ENCODE measurements at places on chromosomes 11 and 22.

DNA sequence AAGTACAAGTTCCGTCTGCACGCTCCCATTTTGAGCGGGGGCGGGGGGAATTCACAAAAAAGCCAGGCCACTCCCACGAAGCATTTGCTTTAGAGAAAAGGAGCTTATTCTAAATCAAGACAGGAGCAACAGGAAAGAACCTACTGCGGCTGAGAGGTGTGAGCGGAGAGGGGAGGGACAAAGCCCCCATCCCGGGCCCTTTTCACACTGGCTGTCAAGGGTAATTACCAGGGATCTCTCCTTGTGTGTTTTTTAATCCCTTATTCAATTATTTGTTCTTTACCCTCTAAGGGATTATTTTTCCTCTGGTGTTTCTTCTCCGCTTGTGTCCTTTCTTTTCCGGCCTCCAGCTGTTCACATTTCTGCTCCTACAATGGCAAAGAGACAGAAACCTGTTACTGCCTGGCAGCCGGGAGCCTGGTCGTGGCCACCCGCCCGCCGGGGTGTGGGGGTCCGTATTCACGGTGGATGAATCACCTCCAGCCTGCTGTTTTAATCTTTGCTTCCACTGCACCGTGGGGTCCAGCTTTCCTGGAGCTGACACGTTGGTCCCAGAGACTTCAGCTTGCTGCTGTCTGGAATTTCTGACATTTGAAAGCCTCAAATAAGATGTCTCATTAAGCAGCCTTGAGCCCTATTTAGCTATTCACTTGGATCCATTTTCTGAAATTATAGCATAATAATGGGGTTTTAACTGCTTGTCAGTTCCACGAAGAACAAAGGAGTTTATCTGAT lies 61.4 kb upstream of the FADD start:
- no peak for DNase-seq

DNA sequence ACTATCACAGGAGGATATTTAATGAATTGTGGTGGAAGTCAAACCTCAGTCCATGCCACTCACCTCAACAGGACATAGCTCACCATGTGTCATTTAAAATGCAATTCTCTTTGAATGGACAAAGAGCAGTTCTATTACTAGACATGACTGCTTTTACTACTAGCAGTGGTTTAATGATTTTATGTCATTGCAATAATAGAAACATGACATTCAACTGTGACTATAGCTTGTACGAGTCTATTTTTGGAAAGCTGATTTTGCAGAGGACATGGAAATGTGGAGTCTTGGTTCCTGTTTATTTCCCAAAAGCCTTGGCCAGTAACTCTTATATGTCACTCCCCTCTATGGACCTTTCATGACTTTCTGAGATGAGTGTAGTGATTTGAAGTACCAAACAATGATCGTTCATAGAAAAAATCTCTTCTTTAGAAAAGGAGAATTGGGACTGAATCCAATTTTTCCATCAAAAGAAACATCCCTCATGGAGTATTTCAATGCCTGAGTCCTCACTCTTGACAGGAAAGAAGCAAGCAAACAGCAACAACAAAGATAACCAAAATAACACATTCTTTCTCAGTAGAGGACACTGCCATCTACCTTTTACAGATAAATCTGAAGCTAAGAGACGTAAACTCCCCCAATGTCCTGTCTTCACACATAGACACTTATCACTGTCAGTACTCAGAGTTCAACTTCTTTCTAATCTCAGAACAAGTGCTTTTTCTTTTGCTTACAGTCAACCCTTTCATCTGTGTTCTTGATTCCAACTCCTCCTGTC lies 233.4 kb downstream of the LRRC4C start:
- DNase-seq: no peak

DNA sequence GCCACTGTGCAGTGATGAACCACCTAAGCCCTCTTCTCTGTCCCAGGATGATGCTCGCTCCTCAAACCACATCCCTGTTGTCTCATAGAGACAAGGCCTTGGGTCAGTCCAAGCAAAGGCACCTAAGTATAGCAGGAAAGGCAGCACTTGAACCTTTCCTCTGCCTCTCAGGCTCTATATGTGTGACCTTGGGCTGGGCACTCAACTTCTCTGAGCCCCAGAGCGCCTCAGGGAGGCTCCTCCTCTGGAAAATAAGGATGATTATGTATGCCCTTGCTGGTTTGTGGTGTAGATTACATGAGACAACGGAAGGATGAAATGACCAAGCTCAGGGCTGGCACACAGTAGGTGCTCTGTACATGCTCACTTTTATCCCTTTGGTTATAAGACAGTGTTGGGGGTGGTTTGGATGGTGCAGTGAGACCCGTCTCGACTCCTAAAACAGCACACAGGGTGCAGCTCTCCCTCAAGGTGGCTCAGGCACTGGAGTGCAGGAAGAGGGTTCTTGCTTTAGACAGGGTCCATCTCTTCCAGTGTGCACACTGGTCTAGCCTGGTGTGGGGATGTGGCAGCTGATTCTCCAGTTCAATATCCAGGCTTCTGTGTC lies 40.2 kb upstream of the ACCSL start:
- DNase-seq: no peak

DNA sequence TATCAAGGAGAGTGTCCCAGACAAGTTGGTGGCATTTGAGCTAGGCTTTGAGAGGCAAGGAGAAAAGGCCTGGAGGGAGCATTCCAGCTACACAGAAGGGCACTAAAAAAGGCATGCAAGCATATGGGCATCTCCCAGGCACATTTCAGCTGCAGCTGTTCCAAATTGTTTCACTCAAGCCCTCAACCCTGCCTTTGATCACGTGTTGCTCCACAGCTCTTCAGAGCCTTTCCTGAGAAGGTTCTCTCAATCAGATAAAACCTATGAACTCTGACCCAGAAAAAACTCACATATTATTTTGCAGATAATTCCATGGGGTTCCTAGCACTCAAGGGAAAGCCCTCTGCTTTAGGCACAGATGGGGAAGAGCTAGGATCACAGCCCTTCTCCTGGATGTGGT lies 24.4 kb upstream of the HSPA8 start:
- DNase-seq: no peak

- DNase-seq: no peak
These were observed 6.5 kb downstream of the OR52E8 start for GRCh38 chr11:5851002-5851401.

GRCh38 chr11:57306940-57307565 lies 17.7 kb downstream of the TNKS1BP1 start:
- DNase-seq: no peak

GRCh38 chr11:134045799-134046635 lies 22.9 kb upstream of the JAM3 start:
- DNase-seq: no peak

- no peak for DNase-seq
These were observed 67.2 kb downstream of the CCDC83 start for GRCh38 chr11:85922367-85922766.

DNA sequence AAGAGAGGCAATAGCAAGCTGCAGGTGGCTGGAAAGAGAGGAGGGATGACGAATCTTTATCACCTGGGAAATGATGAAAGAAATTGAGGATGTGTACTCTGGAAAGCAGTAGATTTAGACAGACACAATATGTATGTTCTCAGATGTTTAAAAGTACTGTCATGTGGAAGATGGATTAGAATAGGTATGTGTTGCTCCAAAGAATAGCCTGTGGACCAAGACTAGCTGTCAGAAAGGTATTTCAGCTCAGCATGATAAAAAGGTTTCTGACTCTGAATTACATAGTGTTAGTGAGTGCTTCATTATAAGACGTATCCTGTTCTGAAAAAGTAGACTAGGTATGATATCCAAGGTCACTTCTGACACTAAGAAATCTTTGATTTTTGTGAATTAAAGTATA lies 322.4 kb downstream of the CNTN5 start:
- no peak for DNase-seq

DNA sequence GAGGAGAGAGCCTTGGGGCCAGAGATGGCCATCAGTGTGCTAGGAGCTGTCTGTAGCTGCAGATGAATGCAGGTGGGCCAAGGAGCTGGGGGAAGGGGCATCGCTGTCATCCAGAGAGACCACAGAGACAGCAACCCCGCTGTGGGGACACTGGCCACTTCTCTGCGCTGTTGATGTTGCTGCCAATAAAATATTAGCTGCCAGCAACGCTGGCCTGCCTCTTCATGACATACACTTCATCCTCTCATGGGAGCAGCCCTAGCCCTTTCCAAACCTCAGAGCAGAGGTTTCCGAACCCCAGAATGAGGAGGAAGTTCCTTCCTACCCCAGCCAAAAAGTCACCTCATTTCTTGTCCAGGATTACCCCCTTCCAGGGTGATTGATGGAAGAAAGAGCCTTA lies 106.2 kb downstream of the PARVA start:
- no peak for DNase-seq

GRCh38 chr11:10322830-10323792 lies 18.2 kb downstream of the ADM start:
- peak; percentile 94 for DNase-seq

GRCh38 chr11:75389925-75390324 lies 9.4 kb upstream of the RPS3 start:
- no peak for DNase-seq

DNA sequence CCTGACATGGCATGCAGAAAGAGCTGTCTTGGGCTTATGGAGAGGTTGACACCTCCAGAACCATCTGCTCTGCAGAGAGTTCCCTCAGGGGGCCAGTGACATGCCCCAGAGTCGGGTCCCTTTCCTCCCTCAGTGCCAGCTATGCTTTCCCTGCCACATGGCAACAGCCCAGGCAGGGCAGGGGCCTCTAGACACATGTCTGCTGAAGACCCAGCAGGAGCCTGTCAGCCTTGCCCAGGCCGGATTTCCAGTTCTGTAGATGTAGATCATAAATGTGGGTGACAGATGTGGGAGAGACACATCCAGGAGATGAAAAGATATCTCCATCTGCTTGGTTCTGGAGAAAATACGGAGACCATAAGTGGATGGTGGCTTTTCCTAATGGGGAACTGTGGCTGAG lies 25.5 kb downstream of the NAV2 start:
- DNase-seq: no peak

DNA sequence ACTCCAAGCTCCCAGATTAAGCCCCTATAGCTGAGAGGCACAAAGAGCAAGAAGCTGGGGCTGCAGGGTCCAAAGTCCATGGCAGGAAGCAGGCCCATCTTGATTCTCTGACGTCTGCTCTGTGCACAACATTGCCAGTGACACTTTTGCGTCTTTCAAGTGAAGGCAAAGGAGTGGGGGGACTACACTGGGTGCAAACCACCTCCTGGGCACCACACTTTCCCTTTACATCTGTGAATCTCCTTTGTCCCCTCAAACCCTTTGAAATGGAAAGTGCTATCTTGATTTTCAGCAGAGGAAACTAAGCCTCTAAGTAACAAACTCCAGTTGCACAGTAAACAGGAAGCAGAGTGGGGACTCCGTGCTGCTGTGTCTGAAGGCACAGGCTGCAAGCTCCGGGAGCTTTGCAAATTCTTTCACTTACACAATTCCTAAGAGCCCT lies 428.0 kb downstream of the LARGE1 start:
- DNase-seq: no peak

- no peak for DNase-seq
These were observed at the start of gene ETS1 for GRCh38 chr11:128587415-128587814. TSS of gene ETS1 (minus strand) at chr11:128587558. CDS start at chr11:128573130, 14,428 bp downstream.

DNA sequence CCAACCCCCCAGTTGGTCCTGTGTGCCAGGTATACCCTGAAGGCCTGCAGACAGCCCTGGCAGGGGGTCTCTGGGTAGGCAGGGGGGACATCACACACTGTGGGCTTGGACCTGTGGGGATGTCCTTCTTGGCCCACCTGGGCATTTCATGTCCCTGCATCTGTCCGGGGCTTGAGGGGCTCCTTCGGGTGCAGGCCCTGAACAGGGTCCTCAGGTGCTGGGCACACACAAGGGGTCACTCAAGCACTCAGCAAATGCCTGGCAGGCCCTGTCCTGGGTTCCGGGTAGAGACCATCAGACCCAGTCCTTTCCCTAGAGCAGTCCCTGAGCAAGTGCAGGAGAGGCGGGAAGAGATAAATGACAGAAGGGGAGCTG lies 70.5 kb upstream of the WNT11 start:
- no peak for DNase-seq

- peak; percentile 47 for DNase-seq
These were observed 45.5 kb downstream of the PIWIL3 start for GRCh38 chr22:24728790-24729637.

DNA sequence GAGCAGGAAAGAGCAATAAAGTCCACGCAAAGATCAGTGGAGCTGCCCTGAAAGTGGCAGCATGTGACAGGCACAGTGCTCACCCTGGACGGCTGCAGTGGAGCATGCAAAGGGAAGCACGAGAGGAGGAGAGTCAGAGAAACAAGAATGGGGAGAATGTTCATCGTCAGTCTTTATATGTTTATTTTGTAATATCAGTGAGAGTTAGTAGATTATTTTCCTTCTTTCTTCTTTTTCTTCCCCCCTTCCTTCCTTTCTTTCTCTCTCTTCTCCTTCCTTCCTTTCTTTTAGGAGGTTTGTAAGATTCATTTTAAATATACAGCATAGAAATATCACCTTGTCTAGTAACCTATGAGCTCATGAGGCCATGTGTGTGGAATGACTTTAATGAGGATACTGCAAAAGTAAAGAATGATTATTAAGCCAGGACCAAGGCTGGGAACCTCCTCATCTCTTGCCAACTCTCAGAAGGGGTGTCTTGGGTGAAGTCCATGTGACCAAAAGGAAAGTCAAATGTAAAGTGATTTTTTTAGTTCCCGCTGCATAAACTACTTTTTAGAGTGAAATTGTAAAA lies 321.1 kb downstream of the AASDHPPT start:
- DNase-seq: no peak

- no peak for DNase-seq
These were observed 746.4 kb downstream of the LRRC4C start for GRCh38 chr11:40713083-40713482.

GRCh38 chr11:115166820-115167219 lies 337.4 kb downstream of the CADM1 start:
- DNase-seq: no peak

DNA sequence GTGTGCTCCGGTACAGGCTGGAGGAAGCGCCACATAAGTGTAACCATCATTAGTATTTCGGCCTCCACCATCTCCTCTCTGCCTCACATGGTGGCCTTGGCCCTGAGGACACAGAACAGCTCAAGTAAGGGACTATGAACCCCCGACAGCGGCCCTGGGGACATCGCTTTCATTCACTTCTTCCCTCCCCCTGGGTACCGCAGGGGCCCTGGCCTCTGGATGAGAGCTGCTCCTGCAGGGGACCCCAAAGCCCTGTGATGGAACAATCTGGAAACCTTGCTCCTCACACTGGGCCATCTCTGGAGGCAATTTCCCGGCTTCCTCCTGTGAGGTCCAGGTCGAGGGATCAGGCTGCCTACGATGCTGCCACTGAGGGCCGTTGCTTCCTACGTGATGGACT lies 565.5 kb downstream of the BRD1 start:
- DNase-seq: no peak

DNA sequence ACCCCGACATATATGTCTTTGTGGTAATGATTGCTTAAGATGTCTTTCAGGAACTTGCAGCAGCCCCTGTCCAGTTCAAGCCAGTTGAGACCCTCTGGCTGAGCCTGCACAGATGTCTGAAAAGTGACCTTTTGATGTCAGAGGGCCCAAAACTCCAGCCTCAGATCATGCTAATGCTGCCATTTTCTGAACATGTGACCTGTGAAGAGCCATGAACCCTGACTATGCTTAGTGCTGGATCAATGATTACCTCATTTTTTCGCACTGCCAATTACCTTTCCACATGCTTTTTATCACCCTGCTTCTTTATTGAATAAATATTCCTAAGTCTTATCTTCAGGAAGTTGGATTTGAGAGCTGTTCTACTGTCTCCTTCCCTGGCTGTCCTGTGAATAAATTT lies 6.9 kb upstream of the CYP2R1 start:
- DNase-seq: no peak

Measured in hematopoietic multipotent progenitor cell treated with erythropoietin and hydrocortisone succinate and interleukin-3 and kit ligand, for 17 days (in vitro differentiated cells).